ENCODE measurements at places on chromosomes 3 and 15.

DNA sequence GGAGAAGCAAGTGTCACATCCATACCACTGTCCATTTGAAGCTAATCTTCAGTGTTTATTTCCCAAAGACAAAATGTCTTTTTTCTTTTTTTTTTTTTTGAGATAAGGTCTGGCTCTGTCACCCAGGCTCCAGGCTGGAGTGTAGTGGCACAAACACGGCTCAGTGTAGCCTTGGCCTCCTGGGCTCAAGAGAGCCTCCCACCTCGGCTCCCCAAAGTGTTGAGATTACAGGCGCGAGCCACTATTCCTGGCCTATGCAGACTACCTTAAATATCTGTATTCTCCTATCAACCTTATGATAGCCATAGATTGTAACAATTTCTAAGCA is 27.7 kb upstream of the VPS33B start:
- no peak for DNase-seq

DNA sequence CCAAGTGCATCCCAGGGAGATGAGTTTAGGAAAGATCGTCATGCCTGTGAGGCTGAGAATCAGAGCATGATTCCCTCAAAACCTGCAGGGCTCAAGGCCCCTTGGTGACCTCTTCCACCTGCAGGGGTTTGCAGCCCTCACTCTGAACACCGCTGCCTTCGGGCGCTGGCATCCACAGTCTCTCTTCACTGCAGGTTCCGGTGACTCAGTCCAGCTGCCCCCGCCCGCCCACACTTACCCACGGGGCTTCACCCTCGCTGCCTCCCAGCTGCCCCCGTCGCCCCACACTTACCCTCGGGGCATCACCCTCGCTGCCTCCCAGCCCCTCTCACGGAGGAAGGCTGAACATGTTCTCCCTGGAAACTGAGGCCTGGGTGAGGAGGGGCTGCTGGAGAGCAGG is 277.1 kb downstream of the XXYLT1 start:
- DNase-seq, result no peak

GRCh38 chr3:65902304-65902793 is 136.4 kb downstream of the MAGI1 start:
- peak; percentile 20 for DNase-seq

DNA sequence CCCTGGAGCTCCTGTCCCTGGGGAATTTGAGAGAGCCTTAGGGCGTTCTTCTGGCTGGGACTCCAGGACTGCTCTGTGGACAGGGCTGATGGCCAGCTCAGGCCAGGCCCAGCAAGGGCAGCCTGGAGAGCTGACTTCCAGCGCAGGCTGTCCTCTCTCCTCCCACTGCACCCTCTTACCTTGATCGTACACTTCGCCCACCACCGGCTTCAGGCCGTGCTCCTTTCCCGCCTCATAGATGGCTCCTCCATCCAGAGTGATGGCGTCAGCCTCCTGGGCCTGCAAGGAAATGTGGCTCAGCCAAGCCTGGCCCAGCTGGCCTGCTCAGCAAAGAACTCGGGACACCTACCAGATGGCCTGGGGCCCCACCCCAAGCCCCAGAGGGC is 3.1 kb downstream of the MELTF start:
- DNase-seq, result no peak

- no peak for DNase-seq
These were observed 15.6 kb downstream of the IRAK2 start for GRCh38 chr3:10180289-10180688.

GRCh38 chr15:40847223-40847961 is 3.5 kb downstream of the SPINT1 start:
- peak; percentile 76 for DNase-seq

DNA sequence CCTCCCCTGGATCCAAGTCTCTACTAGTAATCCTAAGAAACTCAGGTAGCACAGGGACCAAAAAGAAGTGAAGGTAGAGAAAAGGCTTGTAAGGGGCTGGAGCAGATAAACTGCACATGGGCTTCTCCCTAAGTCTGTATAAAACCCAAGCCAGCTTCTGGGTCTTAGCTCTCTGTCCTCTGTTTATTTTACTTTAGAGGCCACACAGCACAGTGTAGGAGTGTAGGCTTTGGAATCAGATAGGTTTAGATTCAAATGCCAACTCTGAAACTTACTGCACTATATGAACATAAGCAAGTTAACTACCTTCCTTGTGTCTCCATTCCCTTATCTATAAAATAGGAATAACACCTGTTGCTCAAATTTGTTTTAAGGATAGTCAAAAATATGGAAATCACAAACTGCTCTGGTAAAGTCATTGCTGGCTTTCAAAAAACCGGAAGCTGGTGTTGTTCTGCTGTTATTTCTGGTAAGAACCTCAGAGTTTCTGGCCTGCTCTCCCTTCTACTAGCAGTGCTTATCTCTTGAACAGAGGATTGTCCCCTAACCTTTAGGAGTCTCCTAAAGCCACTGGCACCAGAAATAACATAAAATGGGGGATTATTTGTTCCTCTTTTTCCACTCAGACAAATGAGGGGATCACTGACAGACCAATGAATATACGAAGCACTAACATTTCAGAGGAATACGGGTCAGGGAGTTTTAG is 33.8 kb downstream of the PIK3R4 start:
- no peak for DNase-seq

GRCh38 chr15:71788646-71789579 is 21.4 kb upstream of the NR2E3 start:
- DNase-seq, result peak; percentile 21

GRCh38 chr3:139808201-139808600 is 126.8 kb upstream of the CLSTN2 start:
- DNase-seq, result no peak

DNA sequence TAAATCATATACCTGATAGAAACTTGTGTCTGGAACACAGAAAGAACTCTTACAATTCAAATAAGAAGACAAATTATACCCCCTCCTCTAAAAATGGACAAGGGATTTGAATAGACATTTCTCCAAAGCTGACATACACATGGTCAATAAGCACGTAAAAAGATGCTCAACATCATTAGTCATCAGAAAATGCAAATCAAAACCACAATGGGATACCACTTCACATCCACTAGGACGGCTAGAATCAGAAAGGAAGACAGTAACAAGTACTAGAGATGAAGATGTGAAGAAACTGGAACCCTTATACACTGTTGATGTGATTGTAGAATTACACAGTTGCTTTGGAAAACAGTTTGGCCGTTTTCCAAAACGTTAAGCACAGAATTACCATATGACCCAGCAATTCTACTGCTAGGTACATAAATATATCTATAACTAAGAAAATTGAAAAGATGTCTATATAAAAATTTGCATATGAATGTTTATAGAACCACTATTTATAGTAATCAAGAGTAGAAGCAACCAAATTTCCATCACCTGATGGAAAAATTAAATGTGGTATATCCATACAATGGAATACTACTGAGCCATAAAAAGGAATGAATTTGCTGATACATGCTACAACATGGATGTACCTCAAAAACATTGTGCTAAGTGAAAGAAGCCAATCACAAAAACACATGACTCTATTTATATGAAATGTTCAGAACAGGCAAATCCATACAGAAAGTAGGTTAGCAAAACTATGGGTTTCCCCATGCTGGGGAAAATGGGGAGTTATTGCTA is 60.8 kb downstream of the GREM1 start:
- no peak for DNase-seq

DNA sequence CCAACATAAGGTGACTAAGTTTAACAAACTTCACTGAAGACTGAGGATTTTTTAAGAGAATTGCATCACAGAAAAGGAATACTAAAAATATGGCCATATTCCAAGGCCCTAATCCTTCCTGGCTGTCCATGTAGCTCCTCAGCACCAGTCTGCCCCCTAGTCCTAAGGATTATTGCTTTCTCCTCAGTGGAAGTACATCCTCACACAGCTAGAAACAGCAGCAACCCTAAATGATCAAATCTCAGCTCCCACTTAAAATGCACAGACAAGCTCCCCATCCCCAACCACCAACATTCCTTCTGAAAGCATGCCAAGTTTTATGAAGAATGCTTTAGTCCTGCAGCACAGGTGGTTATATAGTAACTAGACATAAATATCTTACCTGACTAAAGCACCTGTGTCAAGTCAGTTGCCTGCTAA is 14.7 kb downstream of the ST3GAL6 start:
- DNase-seq, result no peak

DNA sequence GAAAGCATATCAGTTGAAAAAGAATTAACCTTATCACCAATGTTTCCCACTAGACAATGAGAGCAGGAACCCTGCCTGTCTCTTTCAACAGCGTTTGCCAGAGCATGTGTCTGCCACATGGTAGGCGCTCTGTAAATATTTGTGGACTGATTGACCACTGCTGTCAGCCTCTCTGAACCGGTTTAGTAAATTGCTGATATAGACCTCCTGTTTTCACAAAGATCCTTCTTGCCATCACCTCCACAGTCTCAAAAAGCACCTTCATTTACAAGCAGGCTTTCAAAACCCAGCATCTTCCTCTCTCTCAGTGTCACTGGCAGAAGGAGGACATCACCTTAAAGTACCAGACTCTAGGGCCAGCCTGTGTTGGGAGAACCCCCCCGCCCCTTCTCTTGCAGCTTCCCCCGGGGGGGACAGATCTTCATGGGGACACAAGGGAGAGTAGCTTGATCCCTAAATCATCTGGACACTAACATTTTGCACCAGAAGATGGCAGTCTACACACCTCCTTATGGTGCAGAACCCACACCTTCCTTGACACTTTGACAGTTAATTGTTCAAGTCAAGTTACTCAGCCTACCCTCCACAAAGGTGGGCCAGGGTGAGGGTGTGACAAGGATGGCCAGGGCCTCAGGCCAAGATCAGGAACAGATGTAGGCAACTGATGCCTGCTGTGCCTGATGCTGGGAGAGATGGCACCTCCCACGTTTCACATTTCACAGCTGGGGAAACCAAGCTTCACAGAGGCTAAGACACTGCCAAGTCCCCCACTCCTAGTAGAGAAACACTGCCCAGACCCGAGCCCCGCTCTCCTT is 37.8 kb upstream of the USP3 start:
- DNase-seq, result peak; percentile 72

DNA sequence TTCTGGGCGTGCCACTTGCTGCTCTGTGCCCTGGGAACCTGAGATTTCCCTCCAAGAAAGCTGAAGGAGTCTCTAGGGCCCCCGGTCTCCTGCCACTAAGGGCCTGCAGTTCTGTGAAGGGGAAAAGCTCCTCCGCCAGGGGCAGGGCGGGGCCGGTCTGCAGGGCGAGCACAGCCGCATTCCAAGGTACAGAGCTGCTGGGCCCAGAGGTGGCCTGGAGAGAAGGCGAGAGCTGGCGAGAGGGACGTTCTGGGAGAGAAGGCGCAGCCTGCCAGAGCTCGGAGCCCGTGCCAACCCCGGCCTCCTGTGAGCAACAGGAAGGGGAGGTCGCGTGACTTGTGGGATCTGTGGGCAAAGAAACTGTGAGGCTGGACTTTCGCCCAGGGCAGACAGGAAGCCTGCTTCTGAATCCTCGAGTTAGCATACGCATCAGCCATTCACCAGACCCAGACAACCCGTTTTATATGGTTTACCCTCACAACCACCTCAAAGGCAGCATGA is 500.4 kb downstream of the SHQ1 start:
- DNase-seq, result no peak

DNA sequence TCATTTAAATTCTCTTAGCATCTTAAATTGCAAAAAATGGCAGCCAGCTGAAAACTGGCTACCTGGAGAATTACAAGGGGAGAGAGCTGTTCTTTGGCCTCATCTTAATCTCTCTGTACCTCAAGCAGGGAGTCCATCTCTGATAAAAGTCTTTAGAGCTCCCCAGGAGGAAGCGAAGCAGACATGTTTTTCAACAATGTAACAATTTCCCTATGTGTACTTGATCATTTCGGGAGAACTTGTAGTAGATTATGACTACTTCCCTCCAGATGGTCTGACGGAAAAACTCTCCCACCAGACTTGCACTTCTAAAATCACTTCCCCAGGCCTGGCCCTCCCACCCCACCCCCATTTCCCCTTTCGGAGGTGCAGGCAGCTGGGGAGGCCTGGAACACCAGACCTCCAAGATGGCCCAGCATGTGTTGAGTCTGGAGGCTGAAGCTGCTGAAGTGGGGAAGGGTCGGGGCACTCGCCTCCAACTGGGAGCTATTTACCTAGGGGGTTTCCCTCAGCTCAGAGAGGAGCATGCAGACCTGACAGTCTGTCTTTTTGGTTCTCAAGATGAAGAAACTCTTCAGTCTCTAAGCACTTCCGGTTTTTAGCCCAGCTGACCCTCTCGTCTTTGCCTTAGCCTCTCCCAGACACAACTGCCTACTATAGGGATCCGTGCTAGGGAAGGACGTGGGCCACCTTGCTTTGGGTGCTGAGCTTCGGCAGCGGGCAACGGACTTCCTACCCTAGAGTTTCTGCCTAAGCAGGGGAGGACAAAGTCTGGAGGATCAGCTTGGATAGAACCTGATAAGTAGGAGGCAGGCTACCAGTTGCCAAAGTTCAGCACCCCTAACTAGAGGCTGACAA is 164.0 kb upstream of the TBL1XR1 start:
- no peak for DNase-seq

GRCh38 chr3:59886790-59887189 is 837.0 kb upstream of the CFAP20DC start:
- DNase-seq, result no peak

- DNase-seq, result no peak
These were observed 98.7 kb downstream of the PLCH1 start for GRCh38 chr3:155646128-155646527.

DNA sequence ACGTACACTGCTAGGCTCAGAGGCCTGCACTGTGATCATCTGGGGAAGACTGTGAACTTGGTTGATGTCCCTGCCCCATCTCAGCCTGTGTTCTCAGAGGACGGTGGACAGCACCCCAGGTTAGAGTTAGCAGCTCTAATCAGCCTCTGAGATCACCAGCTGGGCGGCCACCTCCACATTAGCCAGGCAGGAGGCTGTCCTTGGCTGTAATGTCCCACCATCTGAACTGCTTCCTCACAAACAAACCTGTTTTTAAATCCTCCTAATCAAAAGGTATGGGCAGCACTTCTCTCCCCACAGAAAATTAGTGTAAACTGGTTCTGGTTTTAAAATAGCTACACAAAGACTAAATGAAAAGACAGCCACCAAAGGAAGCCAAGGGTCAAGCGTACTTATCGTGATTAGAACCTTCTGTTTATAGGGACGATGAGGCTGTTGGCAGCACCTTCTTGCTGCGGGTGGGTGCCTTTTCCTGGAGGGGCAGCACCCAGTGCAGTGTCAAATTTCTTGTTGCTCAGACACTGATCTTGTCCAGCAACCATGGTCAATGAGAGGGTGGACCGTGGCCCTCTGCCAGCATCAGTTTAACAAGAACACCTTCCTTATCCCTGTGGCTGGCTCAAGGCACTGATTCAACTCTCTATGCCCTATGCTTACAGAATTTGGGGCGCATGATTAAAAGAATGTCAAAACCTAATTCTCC is 24.6 kb downstream of the ACSBG1 start:
- no peak for DNase-seq

DNA sequence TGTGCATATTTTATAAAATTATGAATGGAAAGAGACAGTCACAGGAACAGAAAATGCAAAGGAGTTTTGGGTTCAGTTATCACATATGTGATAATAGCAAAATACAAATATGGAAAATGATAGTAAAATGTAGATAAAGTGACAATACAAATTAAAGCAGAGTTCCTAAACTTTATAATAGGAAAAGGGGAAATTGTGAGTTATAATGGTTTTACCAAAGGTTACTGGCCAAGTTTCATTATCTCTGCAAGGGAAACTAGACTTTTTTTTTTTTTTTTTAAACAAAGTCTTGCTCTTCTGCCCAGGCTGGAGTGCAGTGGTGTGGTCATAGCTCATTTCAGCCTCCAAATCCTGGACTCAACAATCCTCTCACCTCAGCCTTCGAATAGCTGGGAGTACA is 228.7 kb upstream of the CGNL1 start:
- no peak for DNase-seq

Data from cardiac muscle cell (in vitro differentiated cells and primary cell).